B cell (primary cell): ENCODE measurements at places on chromosomes 7 and 10. TPM values are rescaled to one million over a fixed set of nuclear protein-coding genes. Genes with fewer than 3 reads are reported as not detected.

FAM25C gene
- not detected in 2 replicates for total RNA-seq

ANKRD7 gene
- total RNA-seq: 0.61 TPM in 1 of 2 replicates, not detected in the other

SPAG6 gene
- total RNA-seq: not detected in 2 replicates

ABCB4 gene
- total RNA-seq: 40.0 and 45.0 TPM in 2 replicates

ZNF425 gene
- total RNA-seq: 2.8 and 3.3 TPM in 2 replicates

EXOC6 gene
- 22.6 and 25.6 TPM in 2 replicates for total RNA-seq

CLDN3 gene
- total RNA-seq: not detected in 2 replicates

LIPA gene
- 36.5 and 38.9 TPM in 2 replicates for total RNA-seq

TRPV5 gene
- not detected in 2 replicates for total RNA-seq

UTF1 gene
- total RNA-seq: 0.25 TPM in 1 of 2 replicates, not detected in the other

FGFBP3 gene
- total RNA-seq: 3.4 and 4.5 TPM in 2 replicates

LRRD1 gene
- 0.15 and 0.17 TPM in 2 replicates for total RNA-seq

BEND7 gene
- 0.41 TPM in 1 of 2 replicates, not detected in the other for total RNA-seq

SLC16A12 gene
- not detected in 2 replicates for total RNA-seq

PIP gene
- total RNA-seq: not detected in 2 replicates

CDNF gene
- total RNA-seq: 1.4 and 1.6 TPM in 2 replicates

GDF10 gene
- not detected in 2 replicates for total RNA-seq

HOXA4 gene
- 0.24 TPM in 1 of 2 replicates, not detected in the other for total RNA-seq

MYL10 gene
- not detected in 2 replicates for total RNA-seq

ZNF365 gene
- total RNA-seq: 0.17 and 0.34 TPM in 2 replicates

IFIT1B gene
- total RNA-seq: not detected in 2 replicates

TMUB1 gene
- total RNA-seq: 44.4 and 49.2 TPM in 2 replicates

OR6V1 gene
- total RNA-seq: not detected in 2 replicates

STK32C gene
- 16.8 and 20.0 TPM in 2 replicates for total RNA-seq

RBM17 gene
- total RNA-seq: 162 and 168 TPM in 2 replicates

PLXNA4 gene
- total RNA-seq: not detected in 2 replicates

UROS gene
- 28.3 and 30.8 TPM in 2 replicates for total RNA-seq

CPEB3 gene
- total RNA-seq: 5.0 and 6.7 TPM in 2 replicates

LRRTM3 gene
- not detected in 2 replicates for total RNA-seq

POLR3A gene
- total RNA-seq: 18.3 and 18.4 TPM in 2 replicates

DYNC1I1 gene
- not detected in 2 replicates for total RNA-seq

TSPAN15 gene
- total RNA-seq: 0.52 and 0.85 TPM in 2 replicates

MNX1 gene
- not detected in 2 replicates for total RNA-seq

NRG3 gene
- not detected in 2 replicates for total RNA-seq

MMP21 gene
- 0.15 TPM in 2 replicates for total RNA-seq

ACTR3C gene
- total RNA-seq: 20.7 TPM in 2 replicates

SH2D4B gene
- total RNA-seq: 0.12 and 0.22 TPM in 2 replicates

LRIT1 gene
- total RNA-seq: not detected in 2 replicates

AOAH gene
- 4.7 and 5.0 TPM in 2 replicates for total RNA-seq

ASIC3 gene
- 2.9 and 4.8 TPM in 2 replicates for total RNA-seq

ADCY1 gene
- 0.05 and 0.17 TPM in 2 replicates for total RNA-seq

CHST12 gene
- total RNA-seq: 25.4 TPM in 2 replicates

SFTPD gene
- 0.59 TPM in 1 of 2 replicates, not detected in the other for total RNA-seq

CALHM2 gene
- total RNA-seq: 42.8 and 46.2 TPM in 2 replicates

PKD2L1 gene
- not detected in 2 replicates for total RNA-seq

FXYD4 gene
- not detected in 2 replicates for total RNA-seq

ENTPD1 gene
- 96.3 and 108 TPM in 2 replicates for total RNA-seq

EMX2 gene
- total RNA-seq: not detected in 2 replicates
